ENCODE measurements at places on chromosomes 12 and 14.

DNA sequence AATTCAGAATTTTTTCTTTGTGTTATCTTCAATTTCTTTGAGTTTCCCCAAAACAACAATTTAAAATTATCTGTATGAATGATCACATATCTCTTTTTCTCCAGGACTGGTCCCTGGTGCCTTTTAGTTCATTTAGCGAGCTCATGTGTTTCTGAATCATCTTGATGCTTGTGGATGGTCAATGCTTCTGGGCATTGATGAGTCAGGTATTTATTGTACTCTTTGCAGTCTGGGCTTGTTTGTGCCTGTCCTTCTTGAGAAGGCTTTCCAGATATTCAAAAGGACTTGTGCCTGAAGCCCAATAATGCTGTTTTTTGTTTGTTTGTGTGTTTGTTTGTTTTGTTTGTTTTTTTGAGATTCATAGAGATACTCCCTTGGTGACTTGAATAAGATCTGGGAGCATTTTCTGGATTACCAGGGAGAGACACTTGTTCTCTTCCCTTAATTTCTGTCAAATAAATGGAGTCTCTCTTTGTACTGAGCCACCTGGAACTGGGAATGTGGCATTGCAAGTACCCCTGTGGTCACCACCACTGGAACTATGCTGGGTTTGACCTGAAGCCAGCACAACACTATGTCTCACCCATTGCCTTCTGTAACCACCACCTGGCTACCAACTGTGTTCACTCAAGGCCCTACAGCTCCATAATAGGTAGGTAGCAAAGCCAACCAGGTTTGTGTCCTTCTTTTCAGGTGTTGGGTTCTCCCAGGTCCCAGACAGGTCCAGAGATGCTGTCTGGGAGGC, 56.3 kb downstream of the SLC6A15 start:
- DNase-seq = no peak

DNA sequence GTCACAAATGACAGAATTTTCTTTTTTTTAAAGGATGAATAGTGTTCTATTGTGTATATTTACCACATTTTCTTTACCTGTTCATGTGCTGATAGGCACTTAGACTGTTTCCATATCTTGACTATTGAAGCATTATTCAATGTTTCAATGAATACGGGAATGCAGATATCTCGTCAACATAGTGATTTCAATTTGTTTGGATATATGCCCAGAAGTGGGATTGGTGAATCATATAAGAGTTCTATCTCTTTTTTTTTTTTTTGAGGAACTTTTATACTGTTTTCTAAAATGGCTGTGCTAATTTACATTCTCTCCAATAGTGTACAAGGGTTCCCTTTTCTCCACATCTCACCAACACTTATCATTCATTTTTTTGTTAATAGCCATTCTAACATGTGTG, 97.9 kb upstream of the FAR2 start:
- DNase-seq = no peak

DNA sequence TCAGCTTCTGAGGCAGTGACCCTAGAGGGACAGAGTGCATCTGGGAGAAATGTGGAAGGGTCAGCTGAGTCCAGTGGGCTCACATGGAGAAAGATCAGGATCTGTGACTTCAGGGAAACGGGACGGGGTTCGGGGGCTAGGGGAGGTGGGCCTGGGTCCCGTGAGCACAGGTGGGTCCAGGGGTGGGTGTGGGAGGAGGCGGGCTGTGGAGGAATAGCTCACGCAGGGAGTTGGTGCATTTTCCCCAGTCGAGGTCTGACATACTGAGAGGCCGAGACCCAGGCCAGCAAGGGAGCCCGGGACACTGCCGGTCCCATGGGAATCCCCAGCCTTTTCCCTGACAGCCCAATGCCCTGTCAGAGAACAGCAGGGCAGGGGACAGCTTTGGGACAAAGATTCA, 93.1 kb downstream of the TNFAIP2 start:
- no peak for DNase-seq

GRCh38 chr14:34228650-34228976, 233.4 kb downstream of the SPTSSA start:
- DNase-seq = no peak

GRCh38 chr12:16063726-16064125, 152.6 kb downstream of the DERA start:
- no peak for DNase-seq

GRCh38 chr14:99192830-99193229, 79.2 kb downstream of the BCL11B start:
- DNase-seq = no peak

- DNase-seq = no peak
Measured at GRCh38 chr12:18581232-18581962, 156.4 kb downstream of the PLCZ1 start.

DNA sequence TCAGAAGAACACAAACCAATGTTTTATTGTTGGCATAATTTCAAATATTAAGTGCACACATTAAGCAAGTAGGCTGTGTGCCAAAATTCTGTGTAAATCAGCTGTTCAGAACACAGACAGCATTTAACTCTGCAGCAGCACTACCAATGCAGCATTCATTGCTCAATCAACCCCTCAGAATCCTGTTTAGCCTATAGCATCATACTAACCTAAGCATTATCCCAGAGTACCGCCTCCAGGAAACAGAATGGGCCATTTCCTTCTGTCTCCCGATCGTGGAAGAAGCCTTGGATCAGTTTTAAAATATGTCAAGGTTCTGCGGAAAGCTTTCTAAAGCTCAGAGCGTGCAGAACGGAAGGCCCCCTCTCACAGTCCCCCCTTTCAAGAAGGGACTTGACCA, 3.3 kb downstream of the IL26 start:
- DNase-seq = peak; percentile 72

GRCh38 chr14:101774006-101774795, 12.7 kb downstream of the PPP2R5C start:
- no peak for DNase-seq

GRCh38 chr12:49942921-49943624, 7.5 kb upstream of the AQP2 start:
- DNase-seq = no peak

GRCh38 chr12:115203701-115204100, 519.7 kb upstream of the TBX3 start:
- no peak for DNase-seq

DNA sequence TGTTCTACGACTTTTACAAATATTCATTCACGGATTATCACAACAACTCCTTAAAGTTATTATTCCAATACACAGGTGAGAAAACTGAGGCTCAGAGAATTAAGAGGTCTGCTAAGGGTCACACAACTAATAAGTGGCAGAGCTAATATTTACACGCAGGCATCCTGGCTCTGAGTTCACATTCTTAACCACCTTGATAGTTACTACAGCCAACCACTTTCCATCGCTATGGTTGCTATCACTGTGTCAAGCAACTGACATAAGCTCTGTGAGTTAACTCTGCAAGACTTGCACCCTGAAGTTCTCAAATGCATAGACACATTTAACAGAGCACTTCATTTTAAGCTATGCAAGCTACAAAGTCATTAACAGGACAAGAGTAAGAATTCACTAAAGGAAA, 3.7 kb downstream of the GLT8D2 start:
- DNase-seq = no peak

- DNase-seq = peak; percentile 12
Measured at GRCh38 chr14:105207460-105207901, 26.4 kb upstream of the NUDT14 start.

- no peak for DNase-seq
Measured at GRCh38 chr14:55074662-55075061, 23.2 kb downstream of the MAPK1IP1L start.

DNA sequence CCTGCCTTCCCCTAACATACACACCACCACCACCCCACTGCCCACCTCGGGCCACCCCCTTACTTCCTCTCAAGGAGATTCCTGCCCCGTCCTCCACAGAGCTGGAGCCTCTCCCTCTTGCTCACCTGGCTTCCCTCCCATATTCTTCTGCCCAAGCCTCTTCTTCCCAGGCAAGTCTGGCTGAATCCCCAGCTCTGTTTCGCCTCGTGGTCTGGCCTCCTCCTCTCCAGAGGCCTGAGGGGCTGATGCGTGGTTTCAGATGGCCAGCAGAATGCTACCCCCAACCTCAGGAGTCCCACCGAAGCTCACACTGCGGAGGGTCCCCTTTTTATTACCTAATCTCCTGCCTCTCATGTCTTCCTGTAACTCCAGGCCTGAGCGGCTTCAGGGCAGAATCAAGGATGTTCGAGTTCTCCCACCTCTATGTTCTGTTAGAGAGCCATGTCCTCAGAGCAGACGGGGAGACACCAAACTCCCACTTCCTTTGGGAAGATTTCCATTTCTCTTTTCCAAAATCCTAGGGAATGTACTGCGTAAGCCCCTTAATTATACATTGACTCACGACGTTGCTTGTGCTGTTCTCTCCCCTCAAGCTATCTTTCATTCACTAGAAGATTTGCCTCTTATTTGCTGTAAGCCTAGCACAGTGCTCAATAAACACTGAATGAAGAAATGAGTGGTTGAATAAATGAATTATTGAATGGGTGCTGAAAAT, 33.9 kb upstream of the LTBP2 start:
- DNase-seq = no peak

DNA sequence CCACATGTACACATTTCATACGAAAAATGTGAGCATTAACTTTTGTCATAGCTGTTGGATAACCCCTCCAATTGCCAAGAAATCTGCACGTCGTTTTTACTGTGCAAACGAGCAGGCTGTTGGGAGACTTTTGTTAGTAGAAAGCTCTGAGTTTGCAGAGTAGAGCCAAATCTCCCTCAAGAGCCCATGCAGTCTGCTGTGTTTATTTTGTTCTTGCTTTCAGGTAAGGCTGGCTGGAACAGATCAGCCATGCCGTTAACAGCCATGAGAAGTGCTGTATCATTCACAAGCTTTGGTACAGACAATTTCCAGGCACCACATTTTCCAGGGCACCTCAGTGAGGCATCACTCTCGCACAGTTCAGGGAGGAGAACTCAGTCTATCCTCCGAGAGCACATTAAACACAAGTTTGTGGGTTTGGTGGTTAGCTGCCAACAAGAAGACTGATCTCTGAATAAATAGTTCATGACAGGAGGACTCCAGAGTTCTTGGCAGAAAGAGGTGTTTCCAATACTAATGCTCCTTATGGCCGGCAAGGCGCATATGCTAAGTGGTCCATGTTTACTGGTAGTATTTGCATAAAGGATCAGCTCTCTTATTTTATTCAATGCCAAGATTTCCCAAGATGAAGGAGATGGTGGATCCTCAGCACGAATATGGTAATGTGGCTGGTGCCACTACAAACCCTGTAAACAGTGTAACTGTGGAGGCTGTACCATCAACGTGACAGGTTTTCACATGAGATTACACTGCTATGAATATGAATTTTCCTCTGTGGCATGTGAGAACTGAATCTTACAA, 30.3 kb upstream of the PELI2 start:
- no peak for DNase-seq

DNA sequence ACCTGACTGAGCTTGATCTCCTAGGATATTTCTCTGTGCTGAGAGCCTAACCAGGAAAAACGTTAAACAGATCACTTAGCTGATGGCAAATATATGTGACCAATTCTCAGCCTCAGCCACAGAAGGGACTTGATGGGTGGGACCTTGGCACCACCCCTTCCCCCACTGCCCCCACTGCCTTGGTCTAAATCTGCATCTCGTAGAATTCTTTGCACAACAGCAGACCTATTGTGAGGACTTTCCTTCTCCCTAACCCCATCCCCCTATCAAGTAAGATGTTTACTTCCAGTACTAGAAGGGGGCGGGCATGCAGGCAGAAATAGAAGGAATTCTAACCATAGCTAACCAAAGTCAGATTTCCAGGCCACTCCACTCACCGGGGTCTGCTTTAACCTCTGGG, 313.2 kb downstream of the PCNX1 start:
- DNase-seq = no peak

DNA sequence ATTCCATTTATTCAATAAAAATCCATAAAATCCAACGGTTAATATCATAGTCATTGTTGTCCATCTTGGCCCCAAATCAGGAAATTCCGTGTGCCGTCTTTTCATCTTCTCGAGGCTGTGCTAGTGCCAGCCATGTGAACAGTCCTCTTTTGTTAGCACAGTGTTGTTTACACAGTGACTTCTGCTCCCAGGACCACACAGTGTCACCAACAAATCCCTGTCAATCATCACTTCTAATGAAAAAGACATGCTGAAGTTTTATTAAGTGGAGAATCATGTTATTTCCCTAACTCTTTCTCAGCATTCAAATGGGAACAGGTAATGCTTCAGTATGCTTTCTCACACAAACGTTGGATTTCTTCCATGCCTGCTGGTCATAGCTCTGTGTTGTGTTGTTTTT, 1.9 kb upstream of the SLCO1A2 start:
- no peak for DNase-seq

- peak; percentile 86 for DNase-seq
Measured at GRCh38 chr12:49903700-49904423, at the start of gene FAIM2. Gene FAIM2, minus strand, starts transcription at chr12:49903900. Its CDS starts 108 bp downstream, at chr12:49903792.

DNA sequence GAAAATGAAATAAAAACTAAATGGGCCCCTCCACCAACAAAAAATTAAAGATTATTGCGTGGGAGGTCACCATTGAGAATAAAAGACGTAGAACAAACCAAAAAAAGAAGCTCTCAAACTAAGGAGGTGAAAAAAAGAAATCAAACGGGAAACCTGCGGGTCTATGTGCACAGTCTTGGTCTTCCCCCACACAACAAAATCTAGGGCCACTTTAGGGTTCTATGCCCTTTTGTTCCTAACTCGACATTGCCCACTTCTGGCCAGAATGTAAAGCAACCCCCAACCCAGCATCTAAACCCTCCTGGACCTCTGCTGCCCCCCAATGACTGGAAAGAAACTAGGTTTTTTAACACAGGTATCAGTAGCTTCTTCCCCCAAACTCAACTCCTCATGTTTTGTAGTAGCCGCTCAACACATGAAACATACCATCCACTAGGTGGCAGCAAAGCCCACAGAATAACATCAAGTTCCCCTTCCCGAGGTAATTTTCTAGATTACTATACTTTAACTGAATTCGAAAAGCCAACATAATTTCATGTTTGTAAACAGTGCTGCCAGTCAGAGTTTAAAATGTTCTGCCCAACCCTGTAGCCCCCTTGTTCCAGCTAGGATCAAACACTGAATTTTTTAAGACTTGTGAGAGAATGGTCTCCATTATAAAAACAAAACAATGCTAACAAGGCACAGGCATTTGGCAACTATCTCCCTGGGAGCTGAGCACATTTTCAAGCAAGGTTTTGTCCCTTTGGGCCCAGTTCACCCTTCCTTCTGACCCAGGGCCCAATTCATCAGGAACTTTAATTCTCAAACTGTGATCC, 18.7 kb downstream of the DAD1 start:
- DNase-seq = peak; percentile 60

DNA sequence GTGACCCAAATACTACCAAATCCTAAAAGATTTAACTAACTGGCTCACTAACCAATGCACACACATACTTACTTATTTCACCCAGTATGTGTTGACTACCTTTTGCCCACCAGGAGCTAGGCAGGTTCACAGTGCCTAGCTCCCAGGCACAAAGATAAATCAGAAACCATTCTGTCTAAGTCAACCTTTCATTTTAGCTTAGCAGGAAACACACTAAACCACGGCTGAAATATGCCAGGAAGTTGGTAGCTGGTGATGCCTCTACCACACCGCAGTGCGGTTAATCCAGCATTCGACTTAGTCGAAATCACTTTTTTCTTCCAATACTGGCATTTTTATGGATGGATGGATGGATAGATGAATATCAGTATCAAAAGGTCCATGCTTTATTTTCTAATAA, 597.7 kb downstream of the DIO2 start:
- DNase-seq = no peak

- no peak for DNase-seq
Measured at GRCh38 chr12:75479963-75480461, 543 bp upstream of the GLIPR1 start.

GRCh38 chr12:58712976-58713375, 207.3 kb downstream of the LRIG3 start:
- no peak for DNase-seq
